ENCODE measurements at places on chromosomes 5 and 9. TPM values are rescaled to one million over a fixed set of nuclear protein-coding genes. Genes with fewer than 3 reads are reported as not detected.

- peaks cover 3% of the 10 kb centered on the region for H3K4me1 ChIP-seq
- no peak for DNase-seq
- H3K4me3 ChIP-seq, result no peak overlapping the region
These were observed 136.5 kb downstream of the CCDC192 start for GRCh38 chr5:127839496-127840197.

GRCh38 chr9:35570709-35571504 lies 34.2 kb upstream of the TESK1 start:
- no peaks in the 10 kb centered on the region for H3K36me3 ChIP-seq
- no peak for DNase-seq
- H3K27ac ChIP-seq, result no peak overlapping the region
- peaks cover 3% of the 10 kb centered on the region for H3K27me3 ChIP-seq

DNA sequence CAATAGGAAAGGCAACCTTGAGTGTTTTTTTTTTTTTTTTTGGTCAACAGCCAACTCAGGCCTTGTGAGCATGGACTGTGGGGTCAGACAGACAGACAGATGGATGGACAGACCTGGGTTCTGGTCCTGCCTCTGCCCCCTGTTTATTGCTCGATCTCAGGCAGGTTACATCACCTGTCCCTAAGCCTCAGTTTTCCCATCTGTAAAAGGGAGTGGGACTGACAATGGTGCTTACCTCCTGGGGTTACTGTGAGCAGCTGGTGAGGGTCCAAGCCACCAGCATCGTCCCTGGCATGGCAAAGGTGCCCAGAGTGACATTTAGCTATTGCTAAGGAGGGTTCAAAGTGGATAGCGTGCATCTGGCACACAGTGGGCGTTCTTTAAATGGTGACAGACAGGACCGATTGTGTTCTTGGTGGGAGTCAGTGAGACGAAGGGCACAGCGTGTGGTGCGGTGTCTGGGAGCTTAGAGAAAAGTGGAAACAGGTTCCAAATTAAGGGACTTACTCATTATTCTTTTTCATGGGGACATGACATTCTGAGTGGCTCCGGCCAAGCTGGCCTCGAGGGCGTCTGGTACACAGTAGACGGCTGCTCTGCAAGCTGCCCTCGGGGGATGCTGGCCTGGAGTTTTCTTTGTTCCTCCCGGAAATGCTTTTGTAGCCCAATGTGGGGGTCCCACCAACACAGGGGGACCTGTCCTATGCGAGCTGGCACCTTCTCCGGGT lies 72.1 kb downstream of the COL27A1 start:
- no peak for DNase-seq
- no peak overlapping the region for H3K27ac ChIP-seq
- no peak overlapping the region for H3K4me3 ChIP-seq
- H3K27me3 ChIP-seq, result no peaks in the 10 kb centered on the region

The C9orf50 gene
- total RNA-seq, result not detected

The ASB6 gene
- total RNA-seq, result 21.7 TPM

The TTC1 gene
- 53.9 TPM for total RNA-seq

DNA sequence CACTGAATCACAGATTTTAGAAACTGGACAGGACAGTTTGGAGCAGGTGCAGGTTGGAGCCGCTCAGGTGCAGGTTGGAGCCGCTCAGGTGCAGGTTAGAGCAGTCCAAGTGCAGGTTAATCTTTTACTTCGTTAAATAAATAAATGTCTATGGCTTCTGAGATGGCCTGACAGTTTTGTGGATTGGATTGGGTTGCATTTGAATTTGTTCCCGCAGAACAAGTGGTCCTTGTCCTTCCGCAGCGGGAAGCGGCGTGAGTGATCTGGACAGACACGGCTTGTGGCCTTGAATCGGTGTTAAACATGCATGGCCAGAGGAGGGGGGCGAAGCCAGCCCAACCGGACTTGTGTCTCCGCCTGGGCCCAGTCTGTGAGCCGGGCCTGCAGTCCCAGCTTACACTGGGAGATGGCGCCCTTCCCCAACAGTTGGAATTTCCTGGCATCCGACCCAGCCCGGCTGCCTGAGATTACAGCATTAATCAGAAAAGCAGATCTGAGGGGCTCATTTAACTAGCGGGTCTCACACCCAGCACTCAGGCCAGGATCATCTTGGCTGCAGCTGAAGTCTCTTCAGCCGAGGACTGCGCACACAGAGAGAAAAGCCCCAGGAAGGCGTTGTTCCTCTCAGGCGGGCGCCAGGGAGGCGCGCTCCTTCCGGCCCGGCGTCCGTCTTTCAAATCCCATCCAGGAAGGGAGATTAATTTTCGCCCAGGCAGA lies 1.5 kb upstream of the OLFM1 start:
- H3K27me3 ChIP-seq, result peaks cover 21% of the 10 kb centered on the region
- H3K36me3 ChIP-seq, result no peaks in the 10 kb centered on the region
- no peaks in the 10 kb centered on the region for H3K4me1 ChIP-seq
- no peak overlapping the region for H3K27ac ChIP-seq
- DNase-seq, result peak; percentile 11

The BHMT gene
- total RNA-seq, result not detected

Data from astrocyte (in vitro differentiated cells and primary cell).